ENCODE measurements at places on chromosomes 1 and 21.
A peak's percentile ranks its signal among the peaks of the same experiment; 100 is the strongest.

DNA sequence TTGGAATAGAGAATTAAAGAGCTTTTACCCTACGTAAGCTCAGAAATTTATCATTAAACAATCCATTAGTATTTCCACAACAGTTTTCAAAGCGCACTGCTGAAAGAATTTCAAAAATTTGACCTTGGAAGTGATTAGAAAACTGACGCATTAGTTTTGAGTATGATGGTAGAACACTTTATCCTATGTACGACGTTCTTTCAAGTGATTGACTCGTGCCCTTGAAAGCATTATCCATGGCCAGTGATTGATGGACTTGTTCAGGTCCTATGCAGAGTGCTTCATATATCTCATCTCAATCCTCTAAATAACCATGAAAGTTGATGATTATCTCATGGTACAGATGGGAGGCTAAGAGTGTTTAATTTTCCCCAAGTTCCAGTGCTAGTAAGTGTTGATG, 697.2 kb downstream of the USP25 start:
- no peak for DNase-seq

GRCh38 chr1:154520333-154520732, 18.1 kb upstream of the SHE start:
- DNase-seq: no peak

- peak; percentile 31 for DNase-seq
These were observed 148.7 kb downstream of the RUNX1 start for GRCh38 chr21:34900376-34900775.

DNA sequence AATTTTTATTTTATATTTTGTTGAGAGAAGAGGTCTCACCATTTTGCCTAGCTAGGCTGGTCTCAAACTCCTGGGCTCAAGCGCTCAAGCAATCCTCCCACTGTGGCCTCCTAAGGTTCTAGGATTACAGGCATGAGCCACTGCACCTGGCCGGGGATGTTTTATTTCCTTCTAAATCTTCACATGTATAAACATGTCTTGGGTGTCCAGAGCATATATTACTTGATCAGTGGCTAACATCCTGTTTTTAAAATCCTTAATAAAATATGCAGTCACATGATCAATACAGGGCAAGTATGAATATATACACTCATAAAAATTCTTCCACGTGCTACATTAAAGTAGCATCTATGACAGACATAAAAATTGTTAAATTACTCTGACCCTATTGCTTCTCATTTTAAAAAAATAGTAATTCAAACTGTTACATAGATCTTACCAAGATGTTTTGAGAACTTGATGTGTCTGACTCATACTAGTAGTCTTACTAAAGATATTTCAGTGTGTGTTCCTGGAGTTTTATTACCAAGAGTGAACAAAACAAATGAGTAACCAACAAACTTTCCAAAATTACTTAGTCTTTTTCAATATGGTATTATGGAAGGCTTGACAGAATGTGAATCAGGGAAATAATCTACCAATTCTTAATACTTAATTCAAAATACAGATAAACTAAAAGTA, 222.5 kb downstream of the SLC45A1 start:
- DNase-seq: peak; percentile 45

GRCh38 chr1:84272401-84272800, 29.1 kb upstream of the SAMD13 start:
- no peak for DNase-seq
